ENCODE measurements at places on chromosomes 3 and 15.
A peak's percentile ranks its signal among the peaks of the same experiment; 100 is the strongest.

DNA sequence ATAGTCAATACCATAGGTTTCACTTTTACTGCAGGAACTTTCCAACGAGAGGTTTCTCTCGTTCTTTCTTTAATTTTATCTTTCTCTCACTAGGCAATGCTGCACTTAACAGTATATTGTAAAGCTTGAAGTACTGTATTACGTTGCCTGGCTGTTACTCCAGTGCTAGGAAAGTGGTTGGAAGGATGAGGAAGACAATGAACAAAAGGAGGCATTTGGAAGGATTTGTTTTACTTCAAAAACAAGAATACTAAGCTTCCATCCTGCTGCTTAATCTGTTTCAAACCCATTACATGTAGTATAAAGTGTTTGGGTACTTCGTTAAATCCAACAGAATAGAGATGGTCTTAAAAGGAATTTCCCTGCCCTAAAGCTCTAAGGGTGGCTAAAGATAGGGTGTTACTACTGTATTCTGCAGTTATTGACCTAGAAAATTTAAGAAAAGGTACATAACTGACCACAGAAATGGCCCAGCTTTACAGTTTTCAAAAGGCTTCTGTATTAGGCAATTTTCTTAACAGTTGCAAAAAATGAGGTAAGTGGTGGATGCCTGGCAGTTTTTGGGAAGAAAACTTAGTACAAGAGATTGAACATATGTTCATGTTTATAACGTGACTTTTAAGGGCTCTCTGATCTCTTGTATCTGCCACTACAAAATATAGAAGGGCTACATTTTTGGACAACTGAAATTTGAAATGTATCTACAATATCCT, 785 bp upstream of the IFT57 start:
- DNase-seq: no peak

DNA sequence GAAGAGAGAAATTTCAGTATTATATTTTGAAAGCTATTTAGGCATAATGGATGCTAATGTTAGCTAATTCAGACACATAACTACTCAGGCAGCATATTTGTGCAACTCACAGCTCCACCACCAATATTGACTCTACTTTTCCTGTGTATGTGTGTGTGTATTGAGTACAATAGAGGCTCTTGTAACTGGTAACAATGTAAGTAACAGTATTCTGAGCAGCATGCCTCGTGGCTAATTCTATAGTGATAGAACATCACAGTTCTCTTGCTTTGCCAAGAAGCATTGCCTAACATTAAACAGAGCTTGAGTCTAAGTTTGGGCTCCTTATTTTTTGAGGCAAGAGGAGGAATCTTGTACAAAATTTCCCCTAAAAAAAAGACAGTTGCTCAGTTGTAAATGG, 98.6 kb upstream of the ARHGEF26 start:
- DNase-seq: no peak

DNA sequence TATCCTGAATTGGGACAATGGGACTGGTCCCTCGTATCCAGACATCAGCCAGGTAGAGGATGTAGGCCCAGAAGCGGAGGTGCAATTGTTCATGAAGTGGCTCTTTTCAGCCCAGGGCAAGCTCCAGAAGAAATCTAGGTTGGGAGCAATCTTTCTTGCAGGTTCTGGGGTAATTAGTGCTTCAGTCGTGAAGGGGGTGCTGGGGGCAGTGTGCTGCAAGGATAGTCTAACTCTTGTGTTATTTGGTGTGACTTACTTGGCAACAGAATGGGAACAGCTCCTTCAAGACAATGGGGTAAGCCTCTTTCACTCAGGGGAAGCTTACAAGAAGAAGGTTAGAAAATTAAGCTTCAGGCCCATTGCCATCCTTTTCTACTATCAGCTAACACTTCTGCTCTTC, 273.0 kb downstream of the DIPK2A start:
- DNase-seq: no peak

- no peak for DNase-seq
Observed at GRCh38 chr3:170745211-170745718, 124.7 kb downstream of the RPL22L1 start.

GRCh38 chr3:100516838-100517237, 24.4 kb downstream of the TMEM45A start:
- DNase-seq: no peak

GRCh38 chr3:196645897-196646665, 6.6 kb downstream of the NRROS start:
- DNase-seq: no peak

GRCh38 chr3:3665546-3665945, 133.7 kb upstream of the LRRN1 start:
- no peak for DNase-seq

DNA sequence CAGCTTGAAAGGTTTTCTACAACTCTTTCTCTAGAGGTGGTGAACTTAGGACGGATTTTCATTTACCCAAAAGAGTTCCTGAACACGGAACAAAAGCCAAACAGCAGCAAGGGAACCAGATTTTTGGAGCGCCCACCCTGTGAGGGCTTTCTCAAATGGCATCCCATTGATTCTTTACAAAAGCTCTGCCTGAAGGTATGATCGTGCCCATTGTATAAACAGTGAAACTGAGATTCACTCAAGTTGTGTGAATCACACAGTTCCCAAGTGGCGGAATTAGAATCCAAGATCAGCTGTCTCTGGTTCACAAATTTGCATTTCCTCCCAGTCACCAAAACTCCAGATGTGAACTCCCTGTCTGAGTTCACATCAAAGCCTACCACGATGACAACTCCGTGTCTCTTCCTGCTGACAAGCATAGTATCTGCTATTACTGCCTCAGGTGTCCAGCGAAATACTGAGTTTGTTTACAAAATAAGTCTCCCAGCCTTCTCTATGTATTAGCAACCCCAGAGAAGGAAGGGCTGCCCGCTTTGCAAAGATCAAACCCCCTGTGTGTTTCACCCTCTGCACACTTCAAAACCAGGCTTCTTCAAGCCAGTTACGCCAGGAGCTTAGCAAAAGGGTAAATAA, 235.9 kb upstream of the ST8SIA2 start:
- no peak for DNase-seq

DNA sequence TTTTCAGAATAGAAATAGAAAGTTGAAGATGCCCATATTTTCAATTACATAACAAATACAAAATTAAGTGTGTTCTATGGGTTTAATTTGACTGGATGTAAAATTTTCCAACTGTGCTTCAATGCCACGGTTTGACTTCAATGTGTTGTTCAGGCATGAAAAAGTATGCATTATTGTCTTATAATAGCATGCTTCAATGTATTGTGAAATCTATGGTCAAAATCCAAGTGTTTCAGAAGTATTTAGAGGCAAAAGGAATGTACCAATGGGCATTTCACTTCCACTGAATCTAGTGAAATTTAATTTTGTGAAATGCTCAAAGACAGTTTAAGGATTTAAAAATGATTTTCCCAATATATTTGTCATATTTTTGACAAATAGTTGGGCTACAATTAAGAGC, 16.0 kb downstream of the NEK10 start:
- DNase-seq: no peak

GRCh38 chr15:59399465-59400102, 26.9 kb upstream of the MYO1E start:
- DNase-seq: no peak

DNA sequence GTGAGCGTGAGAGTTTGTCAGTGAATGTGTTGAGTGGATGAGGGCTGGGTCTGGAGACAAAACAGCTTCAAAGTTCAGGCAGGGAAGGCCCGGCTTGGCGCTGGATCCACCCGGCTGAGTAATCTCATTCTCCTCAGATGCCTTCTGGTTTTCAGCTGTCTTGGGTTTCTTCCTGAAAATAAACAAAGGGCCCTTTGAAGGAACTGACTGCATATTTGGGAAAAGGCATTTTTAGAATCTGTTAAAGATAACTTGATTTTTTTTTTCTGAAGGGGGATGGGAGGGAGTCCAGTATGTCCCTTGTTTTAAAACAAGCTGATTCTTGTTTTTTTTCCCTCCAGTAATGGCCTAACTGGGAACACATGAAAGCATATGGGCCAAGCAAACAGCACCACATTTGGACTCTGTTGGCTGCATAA, 86.4 kb downstream of the TIGIT start:
- no peak for DNase-seq

- no peak for DNase-seq
Observed at GRCh38 chr3:114712728-114713492, 419.1 kb downstream of the TIGIT start.

GRCh38 chr3:126186749-126187148, 6.4 kb upstream of the ALDH1L1 start:
- DNase-seq: no peak

DNA sequence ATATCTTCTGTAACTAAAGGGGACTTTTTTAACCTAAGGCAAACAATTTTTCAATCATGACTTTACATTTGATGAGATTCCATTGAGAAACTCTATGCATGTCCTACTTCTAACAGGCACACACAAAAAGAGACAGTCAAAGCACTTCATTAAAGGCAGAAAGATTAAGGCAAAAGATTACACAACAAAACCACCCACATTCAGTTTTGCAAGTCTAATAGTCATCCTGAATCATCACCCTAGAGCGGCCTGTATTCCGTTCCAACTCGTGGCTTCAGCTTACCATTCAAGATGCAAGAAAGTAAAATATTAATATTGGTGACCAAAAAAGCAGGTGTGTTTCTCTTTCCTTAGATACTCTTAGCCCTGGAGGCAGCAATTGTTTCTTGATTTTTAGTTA, 205.9 kb downstream of the P3H2 start:
- no peak for DNase-seq

- peak; percentile 66 for DNase-seq
Observed at GRCh38 chr3:42247576-42248027, 18.4 kb downstream of the CCK start.

DNA sequence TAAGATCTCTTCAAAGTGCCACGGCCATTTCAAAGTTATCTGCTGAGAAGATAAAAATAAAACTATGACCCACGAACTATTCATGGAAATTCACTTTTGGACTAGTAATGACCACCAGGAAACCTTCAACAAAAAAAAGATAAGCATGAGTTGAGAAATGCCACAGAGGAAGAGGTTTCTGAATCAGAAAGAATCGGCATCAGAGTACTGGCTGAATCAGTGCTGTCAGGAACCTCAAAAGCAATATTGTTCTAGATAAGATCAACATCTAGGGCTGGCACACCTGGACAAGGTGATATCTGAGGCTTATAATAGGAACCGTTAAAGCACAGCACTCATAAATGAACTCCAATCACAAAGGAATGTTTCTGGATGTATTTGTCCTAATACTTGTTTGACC, 72.7 kb downstream of the PEAK1 start:
- DNase-seq: no peak

GRCh38 chr3:61531528-61531927, 29.8 kb upstream of the PTPRG start:
- DNase-seq: no peak

GRCh38 chr3:126529585-126530170, 5.7 kb downstream of the CHST13 start:
- no peak for DNase-seq

DNA sequence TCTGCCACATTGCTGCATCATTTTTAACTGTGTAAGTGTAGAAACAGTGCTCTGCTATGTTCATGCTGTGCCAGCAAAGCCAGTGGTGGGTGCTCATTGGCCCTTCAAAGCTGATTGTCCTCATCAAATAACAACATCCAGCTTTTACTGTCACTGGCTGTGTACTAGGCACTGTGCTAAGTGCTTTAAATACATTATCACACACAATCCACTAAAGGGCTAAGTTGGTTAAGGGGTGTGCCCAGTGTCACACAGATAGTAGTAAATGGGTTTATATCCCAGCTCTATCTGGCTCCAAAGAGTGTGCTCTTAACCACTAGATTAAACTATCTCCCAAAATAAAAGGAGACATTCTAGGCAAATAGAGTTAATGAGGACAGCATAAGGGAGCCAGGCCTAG, 7.7 kb downstream of the TUBGCP4 start:
- no peak for DNase-seq

DNA sequence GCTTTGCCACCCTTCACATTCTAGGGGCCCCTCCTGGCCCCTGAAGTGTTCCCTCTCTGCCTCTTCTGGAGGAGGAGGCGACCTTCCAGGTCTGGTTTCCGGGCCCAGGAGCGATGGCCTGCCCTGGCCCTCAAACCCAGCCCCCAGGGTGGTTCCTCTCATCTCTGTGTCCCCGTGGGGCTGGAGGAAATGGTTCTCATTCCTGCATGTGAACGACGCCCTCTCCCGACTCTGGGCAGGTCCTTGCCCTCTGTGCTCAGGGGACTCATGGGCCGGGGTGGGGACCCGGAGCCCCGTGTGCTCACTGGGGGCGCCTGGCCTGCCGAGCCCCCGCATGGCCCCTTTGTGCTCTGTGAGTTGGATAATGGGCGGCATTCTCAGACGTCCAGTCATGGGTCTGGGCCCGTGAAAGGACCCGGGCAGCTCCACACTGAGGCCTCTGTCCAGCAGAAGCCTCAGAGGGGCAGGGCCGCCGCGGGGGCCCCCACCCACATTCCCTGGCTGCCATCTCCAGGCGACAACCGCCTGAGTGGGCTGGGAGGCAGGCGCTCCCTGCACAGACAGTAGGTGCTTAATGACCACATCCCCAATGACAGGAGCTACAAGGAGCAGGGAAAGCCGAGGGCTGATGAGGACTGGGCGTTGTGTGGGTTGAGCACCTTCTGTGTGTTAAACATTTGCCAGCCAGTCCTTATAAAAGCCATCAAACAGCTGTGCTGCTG, 5.5 kb upstream of the PLXND1 start:
- no peak for DNase-seq

DNA sequence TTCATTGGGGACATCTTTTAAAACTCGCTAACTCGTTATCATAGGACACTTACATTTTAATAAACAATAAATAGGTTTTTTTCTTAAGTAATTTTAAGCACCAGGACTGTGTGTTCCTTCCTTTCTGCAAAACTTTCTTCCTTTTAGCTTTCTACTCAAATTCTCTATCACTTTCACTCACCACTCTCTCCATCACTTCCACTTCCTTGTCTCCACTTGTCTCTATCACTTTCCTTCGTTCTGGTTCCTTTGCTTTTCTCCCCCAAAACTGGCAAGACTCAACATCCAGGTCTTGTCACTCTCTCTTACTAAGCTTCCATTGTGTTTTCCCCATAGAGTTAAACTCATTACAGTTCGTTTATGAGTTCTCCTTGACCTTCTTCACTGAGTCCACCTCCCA, 99.0 kb downstream of the ZPLD1 start:
- DNase-seq: no peak

GRCh38 chr15:37715101-37715500, 219.3 kb upstream of the TMCO5A start:
- DNase-seq: no peak

- DNase-seq: no peak
Observed at GRCh38 chr15:47506329-47507100, 210.8 kb upstream of the SEMA6D start.

GRCh38 chr3:49173116-49173791, 1.9 kb downstream of the KLHDC8B start:
- peak; percentile 70 for DNase-seq

GRCh38 chr15:63191895-63192618, 2.7 kb downstream of the RAB8B start:
- DNase-seq: no peak

GRCh38 chr15:62665449-62665848, 377.1 kb upstream of the TPM1 start:
- no peak for DNase-seq

- no peak for DNase-seq
Observed at GRCh38 chr15:42194513-42194912, 13.6 kb downstream of the VPS39 start.
